ENCODE measurements at places on chromosomes 3 and 15.

- no peak for DNase-seq
Measured at GRCh38 chr3:68483601-68484000, 448.7 kb downstream of the TAFA4 start.

- DNase-seq: no peak
Measured at GRCh38 chr3:27046351-27046750, 322.8 kb downstream of the NEK10 start.

GRCh38 chr15:71600237-71600636 lies 210.1 kb upstream of the NR2E3 start:
- no peak for DNase-seq

GRCh38 chr3:60336061-60336460 lies 915.2 kb downstream of the FHIT start:
- DNase-seq: no peak

- no peak for DNase-seq
Measured at GRCh38 chr3:66592016-66592761, 91.4 kb upstream of the LRIG1 start.

DNA sequence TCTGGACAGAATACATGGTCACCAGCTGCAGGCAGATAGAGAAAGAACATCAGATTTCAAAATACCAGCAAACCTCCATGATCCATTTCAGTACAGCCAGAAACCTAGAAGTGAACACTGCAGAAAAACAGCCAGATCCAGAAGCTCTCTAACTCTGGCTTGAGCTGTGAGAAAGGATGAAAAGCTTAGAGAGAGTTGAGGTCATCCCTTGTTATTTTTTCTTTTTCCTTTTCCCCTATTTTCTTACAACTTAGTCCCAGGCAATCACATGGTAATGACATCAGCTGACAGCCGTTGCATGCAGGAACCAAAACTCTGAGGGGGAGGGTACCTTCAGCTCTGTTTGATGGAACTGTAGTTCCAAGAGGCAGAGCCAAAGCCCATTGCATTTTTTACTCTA lies 113.2 kb downstream of the TCF12 start:
- no peak for DNase-seq

DNA sequence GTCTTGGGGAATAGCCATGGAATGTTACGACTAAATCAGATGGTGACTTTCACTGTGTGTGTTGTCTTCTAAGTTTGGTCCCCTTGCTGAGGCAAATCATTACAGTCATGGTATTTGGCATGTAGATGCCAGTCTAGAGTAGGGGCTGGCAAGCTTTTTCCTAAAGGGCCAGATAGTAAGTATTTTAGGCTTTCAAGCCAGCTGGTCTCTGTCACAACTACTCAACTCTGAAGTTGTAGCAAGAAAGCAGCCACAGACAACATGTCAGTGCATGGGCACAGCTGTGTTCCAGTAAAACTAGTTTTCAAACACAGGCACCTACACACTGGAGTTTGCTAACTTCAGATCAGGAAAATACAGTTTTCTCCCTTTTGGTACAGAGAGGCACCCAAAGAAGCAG lies 39.3 kb downstream of the CCR3 start:
- DNase-seq: no peak

GRCh38 chr3:29683018-29683993 lies 402.4 kb downstream of the RBMS3 start:
- DNase-seq: peak; percentile 35

- DNase-seq: no peak
Measured at GRCh38 chr15:35705030-35705883, 159.3 kb upstream of the DPH6 start.

GRCh38 chr3:164186095-164186494 lies 892.2 kb downstream of the SI start:
- no peak for DNase-seq

DNA sequence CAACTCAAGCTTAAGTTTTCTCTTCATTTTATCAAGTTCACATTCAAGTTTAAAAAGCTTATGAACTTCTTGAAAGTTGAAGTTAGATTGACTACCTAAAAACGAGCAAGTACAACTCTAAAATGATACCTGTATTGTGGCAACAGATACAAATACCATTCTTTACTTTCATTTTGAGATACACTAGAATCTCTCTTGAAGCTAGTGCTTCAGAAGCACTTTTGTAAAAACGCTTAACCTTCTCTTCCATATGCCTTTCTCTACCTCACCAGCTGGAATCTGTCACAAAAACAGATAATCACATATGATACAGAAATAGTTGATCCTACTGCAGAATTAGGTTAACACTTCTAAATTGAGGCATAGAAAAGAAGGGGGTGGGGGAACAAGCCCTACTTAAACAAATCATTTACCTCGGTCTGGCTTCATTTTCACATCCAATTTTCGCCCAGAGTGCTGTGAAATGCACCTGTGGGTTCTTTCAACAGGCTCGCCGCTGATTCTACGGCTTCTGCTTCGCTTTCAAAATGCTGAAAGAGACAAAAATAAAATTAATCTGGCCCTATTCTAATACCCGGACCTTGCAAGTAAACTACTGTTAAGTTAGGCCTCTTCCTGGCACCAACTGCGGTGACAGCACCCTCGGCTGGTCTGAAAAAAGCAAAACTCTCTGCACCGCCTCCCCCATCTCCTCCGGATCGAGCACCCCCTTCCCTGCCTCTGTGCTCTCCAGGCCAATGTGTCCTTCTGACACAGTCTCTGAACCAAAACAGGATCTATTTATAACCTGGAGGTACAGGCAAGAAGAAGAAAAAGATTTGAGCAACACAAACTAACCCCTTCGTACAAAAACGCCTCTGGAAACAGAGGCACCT lies 1.4 kb downstream of the ATOSA start:
- DNase-seq: peak; percentile 41

DNA sequence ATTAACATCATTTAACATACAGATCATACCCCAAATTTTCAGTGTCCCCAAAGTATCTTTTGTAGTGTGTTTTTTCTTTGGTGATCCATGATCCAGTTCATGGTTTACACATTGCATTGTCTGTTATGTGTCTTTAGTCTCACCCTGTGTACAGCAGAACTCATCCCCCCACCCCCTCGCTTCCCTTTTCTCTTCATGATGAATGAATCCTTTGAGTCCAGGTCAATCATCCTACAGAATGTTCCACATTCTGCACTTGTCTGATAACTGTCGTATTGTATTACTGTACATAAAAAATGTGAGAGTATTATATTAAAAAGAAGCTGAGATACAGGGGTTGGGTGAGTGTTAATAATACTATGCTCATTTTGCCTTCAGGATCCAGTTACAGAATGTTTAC lies 14.6 kb upstream of the NIT2 start:
- no peak for DNase-seq

DNA sequence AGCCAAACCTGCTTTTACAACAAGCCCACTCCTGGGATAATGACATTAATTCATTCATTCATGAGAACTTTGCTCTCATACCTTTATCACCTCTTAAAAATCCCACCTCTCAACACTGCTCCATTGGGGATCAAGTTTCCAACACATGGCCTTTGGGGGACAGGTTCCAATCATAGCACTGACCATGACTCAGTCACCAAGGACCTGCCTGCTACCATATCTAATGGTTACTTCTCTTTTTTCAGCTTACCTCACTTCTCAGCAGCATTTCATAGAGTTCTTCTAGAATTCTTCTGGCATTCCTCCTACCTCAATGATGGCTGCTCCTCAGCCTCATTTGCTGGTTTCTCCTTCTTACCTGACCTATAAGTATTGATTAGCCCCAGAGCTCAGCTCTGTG lies 36.9 kb upstream of the RYK start:
- no peak for DNase-seq

- DNase-seq: peak; percentile 26
Measured at GRCh38 chr3:132788301-132788671, 66.1 kb upstream of the NPHP3 start.

- no peak for DNase-seq
Measured at GRCh38 chr15:39181056-39181747, 399.7 kb upstream of the THBS1 start.

- DNase-seq: peak; percentile 40
Measured at GRCh38 chr15:80152896-80153876, at the start of gene FAH. TSS of gene FAH (plus strand) at chr15:80152999. CDS start at chr15:80153055, 56 bp downstream.

DNA sequence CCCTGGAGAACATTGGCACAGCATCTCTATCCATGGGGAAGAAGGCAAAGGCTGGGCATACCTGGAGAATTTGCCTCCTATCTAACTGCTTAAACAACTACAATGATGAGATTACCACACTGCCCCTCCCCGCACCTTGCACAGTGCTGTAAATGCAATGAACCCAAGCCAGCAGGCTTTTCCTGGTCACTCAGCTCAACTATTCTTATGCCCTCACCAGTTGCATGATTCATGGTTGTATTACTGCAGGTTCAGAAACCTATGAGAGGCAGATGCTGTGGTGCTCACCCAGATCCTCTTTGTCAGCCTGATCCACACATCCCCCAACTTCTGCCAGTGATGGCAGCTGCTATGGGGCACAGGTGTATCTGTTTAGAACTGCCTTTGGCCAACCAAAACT lies 77.7 kb upstream of the STAC start:
- no peak for DNase-seq
